CD4-positive, alpha-beta T cell treated with Interleukin-1 beta for 1 hour (primary cell): ENCODE measurements at places on chromosomes 1 and 21.

GRCh38 chr21:26717146-26717739, 128.0 kb downstream of the ADAMTS1 start:
- no peak for DNase-seq

GRCh38 chr21:32626621-32627196, 14.5 kb upstream of the CFAP298 start:
- no peak for DNase-seq

- DNase-seq: no peak
Measured at GRCh38 chr21:34909492-34910292, 139.4 kb downstream of the RUNX1 start.

GRCh38 chr1:228157729-228158126, 7.9 kb upstream of the IBA57 start:
- DNase-seq: no peak

GRCh38 chr1:226044514-226045101, 17.9 kb upstream of the H3-3A start:
- DNase-seq: no peak

DNA sequence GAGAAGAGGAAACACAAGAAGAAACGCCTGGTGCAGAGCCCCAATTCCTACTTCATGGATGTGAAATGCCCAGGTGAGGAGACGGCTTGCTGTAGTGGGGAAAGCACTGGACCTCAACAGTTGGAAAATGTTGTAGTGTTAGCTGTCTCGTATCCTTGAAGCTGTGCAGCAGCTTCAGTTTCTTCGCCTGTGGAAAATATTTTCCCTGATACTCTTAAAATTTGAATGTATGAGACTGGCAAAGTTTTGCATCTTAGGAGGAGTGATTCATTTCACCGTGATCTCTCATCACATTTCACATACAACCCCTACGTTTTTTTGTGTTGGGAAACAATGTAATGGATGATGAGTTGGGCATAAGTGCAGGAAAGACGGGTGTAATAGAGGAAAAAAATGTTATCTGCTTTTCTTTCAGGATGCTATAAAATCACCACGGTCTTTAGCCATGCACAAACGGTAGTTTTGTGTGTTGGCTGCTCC, 629 bp downstream of the RPS27 start:
- DNase-seq: peak; percentile 30

DNA sequence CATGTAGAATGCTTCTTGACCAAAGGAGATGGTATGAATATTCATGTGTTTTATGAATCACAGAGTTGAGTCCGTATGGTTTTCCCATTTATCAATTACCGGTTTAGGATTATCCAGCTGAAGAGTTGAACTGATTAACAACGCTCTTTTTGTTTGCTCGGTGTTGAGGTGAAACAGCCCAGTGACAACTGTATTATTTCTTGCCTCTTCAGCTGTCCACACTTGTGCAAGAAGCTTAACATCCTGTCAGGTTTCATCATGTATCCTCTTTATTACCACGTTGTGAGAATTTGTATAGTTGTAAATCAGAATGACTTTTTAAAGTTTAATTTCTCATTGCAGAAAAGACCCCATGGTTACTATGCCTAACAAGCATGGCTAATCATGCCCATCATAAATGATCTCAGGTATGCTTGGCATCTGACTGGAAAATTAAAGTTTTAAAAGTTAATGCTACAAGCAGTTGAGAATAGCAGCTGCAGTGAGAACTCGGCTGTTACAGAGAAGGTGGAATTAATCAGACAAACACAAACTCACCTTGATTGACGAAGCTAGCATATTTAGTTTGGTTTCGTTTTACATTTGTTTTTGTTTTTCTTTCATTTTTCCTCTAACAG, 563.2 kb upstream of the ADGRL2 start:
- no peak for DNase-seq

- DNase-seq: no peak
Measured at GRCh38 chr1:178868706-178869105, 2.2 kb downstream of the ANGPTL1 start.

GRCh38 chr21:37363936-37364335, 2.6 kb upstream of the DYRK1A start:
- no peak for DNase-seq

DNA sequence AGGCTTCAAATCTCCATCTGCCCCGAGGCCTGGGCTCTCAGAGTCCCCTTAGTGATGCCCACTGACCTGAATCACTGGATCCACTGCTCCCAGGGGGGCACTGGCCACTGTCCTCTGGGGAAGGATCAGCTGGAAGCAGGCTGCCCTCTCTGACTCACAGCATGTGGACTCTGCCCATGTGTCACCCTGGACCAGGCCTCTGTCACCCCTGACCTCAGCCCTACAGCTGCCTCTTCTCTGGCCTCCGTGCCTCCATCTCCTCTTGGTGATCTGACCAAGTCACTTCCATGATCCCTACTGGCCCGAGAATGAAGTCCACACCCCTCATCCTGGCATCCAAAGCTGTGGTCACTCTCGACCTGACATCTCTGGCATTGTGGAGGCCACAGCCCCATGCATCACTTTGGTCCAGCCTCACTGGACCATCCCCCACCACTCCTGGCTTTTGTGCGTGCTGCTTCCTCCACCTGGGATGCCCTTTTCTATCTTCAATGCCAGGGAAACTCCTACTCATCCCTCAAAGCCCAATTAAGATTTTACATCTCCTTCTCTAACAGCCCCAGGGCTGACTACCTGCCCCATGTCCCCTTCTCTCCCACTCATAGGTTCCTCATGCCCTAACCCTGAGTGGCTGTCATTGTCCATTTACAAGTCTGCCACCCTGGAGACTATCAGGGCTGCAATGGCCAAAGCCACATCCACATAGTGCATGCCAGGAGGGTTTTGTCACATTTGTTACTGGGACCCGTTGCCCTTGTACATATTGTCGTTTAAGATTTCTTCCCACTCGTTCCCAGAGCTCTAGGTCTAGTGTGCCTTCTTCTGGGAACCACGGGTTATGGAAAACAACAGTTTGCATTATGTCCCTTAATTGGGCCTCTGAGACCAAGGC, 685.0 kb downstream of the MATN1 start:
- DNase-seq: no peak

DNA sequence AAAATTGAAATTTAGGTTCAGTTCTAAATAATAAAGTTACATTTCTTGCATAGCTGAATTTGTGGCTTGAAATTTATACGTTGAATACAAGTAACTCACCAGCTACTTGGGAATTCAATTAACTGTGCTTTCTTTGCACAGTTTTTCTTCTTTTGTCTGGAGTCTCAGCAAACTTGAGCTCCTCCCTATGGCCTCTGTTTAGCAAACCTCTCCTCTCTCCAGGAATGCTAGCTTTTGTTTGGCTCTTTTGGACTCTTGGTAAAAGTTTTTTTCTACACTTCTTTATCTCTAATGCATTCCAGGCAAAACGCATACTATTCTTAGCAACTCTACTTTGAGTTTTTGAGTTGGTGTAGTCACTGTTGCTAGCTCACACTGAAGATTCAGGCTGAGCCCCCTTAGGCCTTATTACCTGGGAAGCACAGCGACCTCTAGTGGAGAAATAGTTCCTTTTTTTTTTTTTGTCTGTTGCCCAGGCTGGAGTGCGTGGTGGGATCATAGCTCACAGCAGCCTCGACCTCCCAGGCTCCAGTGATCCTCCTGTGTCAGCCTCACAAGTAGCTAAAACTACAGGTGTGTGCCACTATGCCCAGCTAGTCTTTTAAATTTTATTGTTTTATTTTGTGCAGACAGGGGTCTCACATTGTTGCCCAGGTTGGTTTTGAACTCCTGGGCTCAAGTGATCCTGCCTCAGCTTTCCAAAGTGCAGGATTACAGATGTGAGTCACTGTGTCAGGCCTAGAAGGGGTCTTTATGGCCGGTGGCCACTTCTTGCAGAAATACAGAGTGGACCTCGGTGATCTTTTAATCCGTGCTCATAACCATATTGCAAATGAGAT, 61.7 kb downstream of the CASQ2 start:
- no peak for DNase-seq

GRCh38 chr1:227315629-227316346, 2.5 kb downstream of the CDC42BPA start:
- DNase-seq: no peak

DNA sequence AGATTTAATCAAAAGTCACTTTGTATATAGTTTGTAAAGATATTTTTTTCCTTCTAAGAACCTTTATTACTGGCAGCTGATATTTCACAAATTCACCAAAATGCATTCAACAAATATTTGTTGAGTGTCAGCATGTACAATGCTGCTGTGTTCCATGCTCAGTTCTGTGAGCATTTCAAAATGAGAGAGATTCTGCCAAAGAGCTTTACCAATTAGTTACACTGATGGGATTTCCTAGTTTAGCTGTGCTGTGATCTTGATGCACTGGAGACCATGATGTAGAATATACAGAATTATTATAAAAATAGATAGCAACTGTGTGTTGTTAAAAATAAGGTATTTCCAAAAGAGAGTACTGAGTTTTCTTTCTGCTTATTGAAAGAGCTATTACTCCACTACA, 225.6 kb downstream of the BRINP3 start:
- DNase-seq: no peak

GRCh38 chr1:23537296-23537973, 6.4 kb upstream of the E2F2 start:
- no peak for DNase-seq

GRCh38 chr1:113072141-113072756, 749 bp upstream of the LRIG2 start:
- DNase-seq: no peak

- no peak for DNase-seq
Measured at GRCh38 chr1:161905269-161905884, 118.3 kb downstream of the OLFML2B start.

DNA sequence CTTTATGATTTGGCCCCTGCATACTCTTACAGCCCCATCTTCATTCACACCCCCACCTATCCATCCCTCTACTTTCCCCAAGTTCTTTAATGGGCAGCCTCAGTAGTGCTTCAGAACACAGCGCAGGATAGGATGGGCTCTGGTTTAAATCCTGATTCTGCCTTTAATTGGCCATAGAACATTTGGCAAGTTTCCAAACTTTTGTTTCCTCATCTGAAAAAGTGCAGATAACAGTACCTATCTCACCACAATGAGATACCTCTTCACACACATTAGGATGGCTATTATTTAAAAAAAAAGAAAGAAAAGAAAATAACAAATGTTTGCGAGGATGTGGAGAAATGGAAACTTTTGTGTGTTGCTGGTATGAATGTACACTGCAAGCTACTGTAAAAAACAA, 142.5 kb upstream of the VANGL1 start:
- DNase-seq: no peak

GRCh38 chr1:175537571-175537970, 205.8 kb downstream of the TNR start:
- no peak for DNase-seq

DNA sequence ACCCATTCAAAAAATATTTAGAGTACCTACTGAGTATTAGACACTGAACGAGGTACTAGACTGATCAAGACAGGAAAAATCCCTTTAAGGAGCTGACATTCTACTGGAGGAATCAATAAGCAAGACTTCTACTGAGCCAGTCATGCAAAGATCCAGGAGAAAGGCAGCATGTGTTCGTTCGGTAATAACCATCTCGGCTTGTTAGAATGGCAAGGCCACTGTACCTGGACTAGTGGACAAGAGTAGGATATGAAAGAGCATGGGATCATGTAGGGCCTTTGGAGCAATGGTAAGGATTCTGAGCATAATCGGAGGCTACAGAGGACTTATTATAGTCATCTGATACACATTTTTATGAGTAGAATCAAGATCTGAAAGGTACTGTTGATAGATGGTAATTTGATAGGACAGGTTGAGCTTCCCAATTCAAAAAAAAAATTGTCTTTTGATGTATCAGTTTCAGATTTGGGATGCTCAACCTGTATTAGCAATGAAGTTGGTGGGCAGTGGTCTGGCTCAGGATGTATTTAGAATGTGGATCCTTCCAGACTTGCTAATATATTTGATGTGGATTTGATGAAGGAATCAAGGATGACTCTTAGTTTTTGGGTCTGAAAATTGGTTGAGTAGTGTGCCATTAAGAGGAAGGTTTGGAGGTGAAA, 2.3 kb downstream of the COX20 start:
- DNase-seq: no peak

DNA sequence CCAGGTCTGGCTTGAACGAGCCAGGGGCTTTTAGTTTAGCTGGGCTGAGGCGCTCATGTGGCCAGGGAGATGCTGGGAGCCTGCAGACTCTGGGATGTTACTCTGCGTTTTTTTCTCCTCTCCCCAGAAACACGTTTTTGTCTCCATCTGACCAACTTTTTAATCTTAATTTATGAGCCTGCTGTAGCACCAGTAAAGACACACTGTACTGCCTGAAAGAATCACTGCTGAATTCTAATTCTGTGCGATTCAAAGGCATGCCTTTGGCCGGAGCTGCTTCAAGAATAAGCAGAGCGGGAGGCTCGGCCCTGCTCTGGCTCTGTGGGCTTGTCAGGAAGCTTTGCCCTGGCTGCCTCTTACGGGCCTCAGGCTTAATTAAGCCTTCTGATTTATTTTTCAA, 129.5 kb downstream of the CAMTA1 start:
- DNase-seq: no peak

DNA sequence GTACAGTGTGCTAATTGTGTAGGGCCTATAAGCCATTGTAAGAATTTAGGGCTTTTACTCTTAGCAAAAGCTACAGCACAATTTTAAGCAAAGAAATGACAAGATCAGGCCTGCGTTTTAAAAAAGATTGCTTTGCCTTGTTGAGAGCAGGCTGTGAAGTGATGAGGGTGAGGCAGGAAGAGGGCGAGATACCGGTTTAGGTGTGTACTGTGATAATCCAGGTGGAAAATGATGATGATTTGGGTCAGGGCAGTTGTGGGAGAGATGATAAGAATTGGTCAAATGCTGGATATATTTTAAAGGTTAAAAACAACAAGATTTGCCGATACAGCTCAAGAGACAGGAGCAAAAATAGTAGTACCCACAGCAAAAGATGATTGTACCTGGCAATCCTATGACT, 72.0 kb downstream of the SWT1 start:
- no peak for DNase-seq

- no peak for DNase-seq
Measured at GRCh38 chr1:230261928-230262650, 164.0 kb downstream of the PGBD5 start.

DNA sequence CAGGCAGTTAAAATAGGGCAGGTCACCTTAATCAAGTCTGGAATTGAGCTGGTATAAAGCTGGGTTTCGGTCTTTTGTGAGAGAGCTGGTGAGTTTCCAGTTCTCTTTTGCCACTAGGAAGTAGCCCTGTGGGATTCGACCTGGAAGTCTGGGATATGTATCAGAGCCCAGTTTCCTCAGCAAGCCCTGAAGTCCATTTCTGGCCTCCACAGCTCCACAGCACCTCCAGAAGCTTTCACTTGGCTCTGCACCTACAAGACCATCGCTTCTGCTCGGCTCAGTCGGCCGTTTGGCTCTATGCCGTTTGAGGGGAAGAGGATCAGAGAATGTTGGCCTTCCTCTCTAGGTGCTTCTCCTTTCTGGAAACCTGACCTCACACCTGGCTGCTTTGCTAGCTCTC, 148.0 kb downstream of the GALNT2 start:
- DNase-seq: no peak
